H1 (cell line): ENCODE measurements at places on chromosomes 2 and 18. TPM values are rescaled to one million over a fixed set of nuclear protein-coding genes. Genes with fewer than 3 reads are reported as not detected.

GRCh38 chr2:151289972-151290866, 751 bp upstream of the NMI start:
- no peaks in the 10 kb centered on the region for H3K27me3 ChIP-seq
- no peak overlapping the region for H3K27ac ChIP-seq
- no peaks in the 10 kb centered on the region for H3K36me3 ChIP-seq
- no peak for DNase-seq

- H3K27ac ChIP-seq: no peak overlapping the region
- no peaks in the 10 kb centered on the region for H3K27me3 ChIP-seq
- H3K4me3 ChIP-seq: no peak overlapping the region
- no peaks in the 10 kb centered on the region for H3K4me1 ChIP-seq
Observed at GRCh38 chr2:9518780-9519179, 36.9 kb downstream of the ADAM17 start.

DNA sequence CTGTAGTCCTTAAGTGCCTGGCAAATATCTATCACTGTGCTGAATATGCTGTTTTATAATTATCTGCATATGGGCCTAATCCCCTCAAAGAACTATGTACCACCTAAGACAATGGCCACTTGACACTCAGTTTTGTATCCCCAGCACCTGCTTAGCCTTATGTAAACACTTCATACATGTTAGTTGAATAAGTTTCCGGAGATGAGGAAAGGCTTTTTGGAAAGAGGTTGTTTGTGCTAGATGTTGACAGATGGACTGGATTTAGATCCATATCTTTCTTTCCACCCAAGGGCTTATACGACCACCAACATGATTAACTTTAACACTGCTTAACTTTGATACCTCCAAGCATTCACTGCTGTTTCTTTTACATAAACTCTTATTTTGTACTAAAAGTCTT, 63.3 kb downstream of the FAM228A start:
- H3K36me3 ChIP-seq: no peaks in the 10 kb centered on the region
- H3K27me3 ChIP-seq: no peaks in the 10 kb centered on the region
- no peak for DNase-seq
- H3K27ac ChIP-seq: no peak overlapping the region
- no peaks in the 10 kb centered on the region for H3K4me1 ChIP-seq
- no peak overlapping the region for H3K4me3 ChIP-seq

DNA sequence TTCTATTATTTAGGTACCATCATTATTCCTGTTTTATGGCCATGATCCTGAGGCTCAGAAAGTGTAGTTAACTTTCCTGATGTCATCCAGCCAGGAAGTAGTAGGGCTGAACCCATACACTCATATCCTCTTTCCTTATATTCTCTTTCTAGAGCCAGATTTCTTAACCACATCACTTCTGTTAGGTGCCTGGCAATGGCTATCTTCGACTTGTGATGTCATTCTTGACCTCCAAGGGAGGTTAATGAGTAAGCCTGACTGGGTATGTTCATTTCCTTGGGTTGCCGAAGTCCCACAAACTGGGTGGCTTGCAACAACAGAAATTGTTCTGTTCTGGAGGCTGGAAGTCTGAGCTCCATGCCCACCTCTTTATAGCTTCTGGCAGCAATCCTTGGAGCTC, 43.4 kb downstream of the ITGB6 start:
- no peaks in the 10 kb centered on the region for H3K4me1 ChIP-seq
- H3K4me3 ChIP-seq: no peak overlapping the region
- DNase-seq: no peak
- no peaks in the 10 kb centered on the region for H3K27me3 ChIP-seq
- H3K36me3 ChIP-seq: no peaks in the 10 kb centered on the region

DNA sequence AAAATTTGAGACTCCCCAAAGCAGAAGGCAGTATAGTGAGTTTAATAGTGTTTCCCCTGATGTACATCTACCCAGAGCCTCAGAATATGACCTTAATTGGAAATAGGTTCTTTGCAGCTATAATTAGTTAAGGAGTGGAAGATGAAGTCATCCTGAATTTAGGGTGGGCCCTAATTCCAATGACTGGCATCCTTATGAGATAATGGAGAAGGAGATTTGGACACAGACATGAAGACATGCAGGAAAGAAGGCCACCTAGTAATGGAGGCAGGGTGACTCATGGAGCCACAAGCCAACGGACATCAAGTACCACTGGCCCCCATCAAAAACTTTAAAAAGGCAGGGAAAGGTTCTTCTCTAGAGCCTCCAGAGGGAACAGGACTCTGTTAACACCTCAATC, 308.9 kb downstream of the TXNL1 start:
- no peaks in the 10 kb centered on the region for H3K36me3 ChIP-seq
- no peak for DNase-seq
- no peak overlapping the region for H3K4me3 ChIP-seq
- H3K27ac ChIP-seq: no peak overlapping the region
- no peaks in the 10 kb centered on the region for H3K27me3 ChIP-seq
- no peaks in the 10 kb centered on the region for H3K4me1 ChIP-seq

DNA sequence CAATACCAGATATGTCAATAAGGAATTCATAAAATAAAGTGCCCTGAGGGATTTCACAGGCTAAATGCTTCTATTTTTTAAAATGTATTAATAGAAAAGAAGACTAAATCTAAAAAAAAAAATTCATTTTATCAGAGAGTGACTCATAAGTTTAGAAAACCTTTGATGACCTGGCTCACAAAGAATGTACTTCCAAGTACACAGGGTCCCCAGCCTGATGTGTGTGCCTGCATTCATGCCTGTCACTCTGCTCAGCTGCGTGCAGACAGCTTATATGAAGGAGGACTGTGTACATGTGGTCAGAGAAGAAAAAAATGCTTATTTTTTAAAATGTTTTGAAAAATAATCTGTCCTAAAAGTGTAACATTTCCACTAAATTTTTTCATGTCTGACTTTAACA, 3.0 kb upstream of the CPS1 start:
- no peak overlapping the region for H3K4me3 ChIP-seq
- no peak for DNase-seq
- no peaks in the 10 kb centered on the region for H3K36me3 ChIP-seq

GRCh38 chr2:171958475-171958874, 36.2 kb downstream of the HAT1 start:
- H3K27ac ChIP-seq: no peak overlapping the region
- H3K36me3 ChIP-seq: peaks cover 3% of the 10 kb centered on the region; the same call in 1 of the 2 replicates
- H3K27me3 ChIP-seq: no peaks in the 10 kb centered on the region
- no peak overlapping the region for H3K4me3 ChIP-seq
- DNase-seq: no peak
- H3K4me1 ChIP-seq: no peaks in the 10 kb centered on the region

DNA sequence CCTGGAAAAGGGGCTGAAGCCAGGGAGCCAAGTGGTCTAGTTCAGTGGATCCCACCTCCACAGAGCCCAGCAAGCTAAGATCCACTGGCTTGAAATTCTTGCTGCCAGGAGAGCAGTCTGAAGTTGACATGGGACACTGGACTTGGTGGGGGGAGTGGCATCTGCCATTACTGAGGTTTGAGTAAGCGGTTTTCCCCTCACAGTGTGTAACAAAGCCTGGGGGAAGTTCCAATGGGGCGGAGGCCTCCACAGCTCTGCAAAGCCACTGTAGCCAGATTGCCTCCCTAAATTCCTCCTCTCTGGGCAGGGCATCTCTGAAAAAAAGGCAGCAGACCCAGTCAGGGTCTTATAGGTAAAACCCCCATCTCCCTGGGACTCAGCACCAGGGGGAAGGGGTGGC, 144.4 kb downstream of the PTPRM start:
- H3K4me1 ChIP-seq: no peaks in the 10 kb centered on the region
- DNase-seq: no peak
- no peak overlapping the region for H3K4me3 ChIP-seq
- no peaks in the 10 kb centered on the region for H3K27me3 ChIP-seq
- H3K36me3 ChIP-seq: no peaks in the 10 kb centered on the region

DNA sequence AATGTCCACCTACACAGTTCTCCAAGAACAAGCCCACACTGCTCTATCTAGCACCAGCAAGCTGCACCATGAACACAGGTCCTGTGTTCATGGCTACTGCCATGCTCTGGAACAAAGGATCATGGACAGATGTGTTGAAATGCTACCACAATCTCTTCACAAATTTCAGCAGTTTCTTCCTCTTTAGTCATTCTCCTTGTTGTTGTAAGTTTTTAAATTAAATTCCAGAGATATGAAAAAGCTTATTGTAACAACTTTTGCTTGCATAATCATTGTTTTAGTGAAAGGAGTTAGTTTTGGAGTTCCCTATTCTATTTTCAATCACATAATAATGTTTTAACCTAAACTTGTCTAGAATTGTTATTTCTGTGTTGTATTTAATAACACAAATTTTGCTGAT, 17.2 kb upstream of the NAPG start:
- no peak overlapping the region for H3K27ac ChIP-seq
- H3K4me1 ChIP-seq: no peaks in the 10 kb centered on the region
- no peaks in the 10 kb centered on the region for H3K27me3 ChIP-seq
- DNase-seq: no peak

DNA sequence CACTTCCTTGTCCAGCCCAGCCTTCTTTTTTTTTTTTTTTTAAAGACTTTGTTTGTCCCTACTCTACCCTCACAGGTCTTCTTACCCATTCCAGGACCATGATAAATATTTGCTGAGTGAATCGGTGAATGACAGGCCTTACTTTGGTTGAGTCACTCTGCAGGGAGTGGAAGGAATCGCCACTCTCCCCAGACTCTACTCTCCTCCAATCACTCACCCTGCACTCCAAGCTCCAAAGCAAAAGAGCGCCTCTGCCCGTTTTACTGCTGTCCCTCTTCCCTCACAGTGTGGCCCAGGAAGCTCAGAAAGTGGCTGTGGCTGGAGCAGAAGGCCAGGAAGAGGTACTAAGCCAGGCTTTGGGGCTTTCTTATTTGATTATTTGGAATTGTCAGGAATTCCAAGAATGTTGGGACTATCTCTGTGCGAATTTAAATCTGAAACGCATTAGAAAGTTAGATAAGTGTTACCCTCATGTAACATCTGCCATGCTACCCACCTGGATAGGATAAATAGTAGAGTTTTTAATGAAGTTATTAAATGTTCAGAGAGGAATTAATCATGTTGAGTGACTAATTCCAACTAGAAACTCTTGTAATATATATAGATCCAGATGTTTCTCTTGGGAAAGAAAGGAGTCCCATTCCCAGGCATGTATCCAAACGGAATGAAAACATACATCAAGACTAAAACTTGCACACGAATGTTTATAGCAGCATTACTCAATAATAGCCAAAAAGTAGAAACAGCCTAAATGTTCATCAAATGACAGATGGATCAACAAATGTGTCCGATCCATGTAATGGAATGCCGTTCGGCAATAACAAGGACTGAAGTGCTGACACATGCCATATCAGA, 43.0 kb upstream of the CHMP1B start:
- H3K4me1 ChIP-seq: peaks cover 17% of the 10 kb centered on the region
- DNase-seq: no peak
- H3K4me3 ChIP-seq: peak overlapping the region; percentile 18; the same call in 1 of the 2 replicates
- no peaks in the 10 kb centered on the region for H3K27me3 ChIP-seq
- H3K27ac ChIP-seq: peak overlapping the region; percentile 78

DNA sequence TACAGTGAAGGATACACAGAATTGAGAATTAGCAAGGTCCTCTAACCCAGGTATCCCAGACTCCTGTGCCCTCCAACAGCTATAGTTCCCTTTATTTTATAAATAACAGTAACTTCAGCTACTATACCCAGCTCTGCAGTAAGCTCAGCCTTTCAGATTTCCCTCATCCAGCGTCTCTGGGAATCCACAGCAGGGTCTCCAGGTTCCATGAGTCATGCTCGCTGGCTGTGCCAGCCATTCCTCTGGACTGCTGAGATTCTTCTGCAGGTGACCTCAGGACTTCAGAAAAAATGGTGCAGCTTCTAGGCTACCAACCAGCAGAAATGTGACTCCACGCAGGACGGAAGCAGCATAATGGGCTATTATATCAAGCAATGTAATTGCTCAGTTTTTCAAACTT, 419.3 kb downstream of the ZNF516 start:
- H3K36me3 ChIP-seq: no peaks in the 10 kb centered on the region
- no peaks in the 10 kb centered on the region for H3K27me3 ChIP-seq
- H3K4me1 ChIP-seq: no peaks in the 10 kb centered on the region
- no peak for DNase-seq

Gene ZC3H6
- total RNA-seq: 6.9 and 7.3 TPM in 2 replicates

Gene CUL3
- total RNA-seq: 111 and 113 TPM in 2 replicates

Gene TANC1
- total RNA-seq: 7.6 and 7.8 TPM in 2 replicates

Gene TWIST2
- 2.1 and 2.6 TPM in 2 replicates for total RNA-seq

Gene UGT1A1
- total RNA-seq: not detected in 2 replicates

Gene MC5R
- total RNA-seq: 0.31 and 0.37 TPM in 2 replicates

Gene SPR
- total RNA-seq: 10.7 and 11.5 TPM in 2 replicates

Gene SH3BP4
- total RNA-seq: 35.4 and 39.4 TPM in 2 replicates
